ENCODE measurements at places on chromosomes 7 and 10.

GRCh38 chr7:67619175-67619574, 622.5 kb downstream of the TYW1 start:
- peak; percentile 57 for DNase-seq

DNA sequence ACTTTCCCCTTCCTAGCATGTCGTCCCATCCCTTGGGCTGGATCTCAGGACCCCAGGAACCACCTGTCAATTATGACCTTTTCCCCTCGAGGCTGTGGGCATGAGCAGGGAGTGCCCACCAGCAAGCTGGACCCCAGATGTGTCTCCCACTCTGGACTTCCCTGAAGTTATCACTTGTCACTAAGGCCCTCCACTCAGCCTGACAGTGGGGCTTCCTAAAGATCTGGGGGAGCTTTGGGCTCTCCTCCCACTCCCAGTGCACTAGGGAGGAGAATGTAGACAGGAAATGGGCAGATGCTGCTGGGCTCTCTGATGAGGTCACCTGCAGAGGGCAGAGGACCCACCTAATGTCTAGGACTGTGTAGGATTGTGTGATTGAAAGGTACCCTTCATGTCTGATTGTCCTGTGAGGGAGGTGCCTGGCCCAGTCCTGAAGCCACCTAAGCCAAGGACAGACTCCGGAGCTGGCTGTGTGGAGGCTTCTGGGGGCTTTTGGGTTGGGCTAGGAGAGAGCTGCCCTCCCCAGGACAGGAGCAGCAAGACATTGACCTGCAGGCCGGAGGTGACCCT, 18.7 kb downstream of the MYO1G start:
- DNase-seq, result no peak

DNA sequence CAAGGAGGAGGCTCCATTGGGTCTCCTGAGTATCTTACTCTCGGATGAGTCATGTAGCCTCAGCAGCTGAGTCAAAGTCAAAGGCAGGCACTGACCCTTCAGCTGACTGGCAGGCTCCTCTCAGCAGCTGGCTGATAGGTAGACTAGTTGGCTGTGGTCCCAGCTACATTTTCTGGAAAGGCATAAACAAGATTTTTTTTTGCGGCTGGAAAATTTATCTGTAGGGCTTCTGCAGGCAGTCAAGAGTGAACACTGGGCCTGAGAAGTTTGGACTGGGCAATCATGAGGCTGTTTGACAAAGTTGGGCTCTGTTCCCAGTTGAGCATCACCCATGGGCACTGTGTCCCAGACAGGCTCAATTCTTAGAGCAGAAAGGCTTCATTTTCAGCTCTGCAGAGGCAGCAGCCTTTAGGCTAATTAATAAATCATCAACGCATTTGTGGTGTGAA, 796.2 kb downstream of the CCSER2 start:
- no peak for DNase-seq

- peak; percentile 29 for DNase-seq
Measured at GRCh38 chr10:3772361-3773171, 12.4 kb downstream of the KLF6 start.

GRCh38 chr7:139358541-139359365, 941 bp upstream of the LUC7L2 start:
- no peak for DNase-seq

- DNase-seq, result no peak
Measured at GRCh38 chr7:156640949-156641485, 443 bp downstream of the RNF32 start.

DNA sequence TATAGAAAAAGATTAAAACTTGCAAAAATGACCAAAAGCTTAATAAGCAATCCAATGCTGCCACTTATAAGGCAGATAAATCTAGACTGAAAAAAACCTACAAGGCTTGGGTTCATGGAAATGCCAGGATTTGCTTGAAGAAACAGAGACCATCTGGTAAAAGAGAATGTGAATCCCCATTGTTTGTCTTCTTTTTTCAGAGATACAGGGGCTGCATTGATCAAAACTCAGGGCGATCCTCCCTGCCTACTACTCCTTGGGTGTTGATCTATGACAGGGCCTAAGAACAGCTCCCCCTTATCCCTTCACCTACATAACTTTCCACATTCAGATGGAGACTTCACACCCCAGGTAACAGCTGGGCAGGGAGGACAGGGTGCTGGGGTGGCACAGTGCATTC, 3.3 kb upstream of the TSGA13 start:
- DNase-seq, result no peak

- DNase-seq, result no peak
Measured at GRCh38 chr7:17674943-17675608, 265.2 kb downstream of the SNX13 start.

GRCh38 chr7:69434398-69434815, 163.9 kb upstream of the AUTS2 start:
- DNase-seq, result no peak

- DNase-seq, result no peak
Measured at GRCh38 chr10:14009371-14010100, 321.2 kb downstream of the FRMD4A start.

- DNase-seq, result no peak
Measured at GRCh38 chr7:148727501-148728278, 29.0 kb downstream of the CUL1 start.

DNA sequence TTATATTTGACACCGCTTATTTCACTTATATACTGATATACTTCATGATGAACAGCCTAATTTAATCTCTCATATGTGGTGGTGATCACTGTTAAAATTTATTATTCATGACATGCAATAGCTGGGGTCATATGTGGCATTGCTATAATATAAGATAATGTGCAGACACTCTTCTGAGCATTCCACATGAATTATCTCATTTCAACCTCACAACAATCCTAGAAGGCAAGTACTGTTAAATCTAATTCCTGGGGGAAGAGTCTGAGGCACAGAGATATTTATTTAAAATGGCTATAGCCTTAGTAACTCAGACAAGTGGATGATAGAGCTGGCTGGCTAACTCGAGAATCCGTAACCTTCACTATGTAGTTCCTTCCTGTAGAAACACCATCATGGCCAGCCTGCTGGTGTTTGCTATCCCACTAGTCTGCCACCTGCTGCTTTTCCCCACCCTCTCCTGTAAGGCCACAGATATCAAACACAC, 46.6 kb upstream of the A1CF start:
- no peak for DNase-seq

- DNase-seq, result peak; percentile 94
Measured at GRCh38 chr10:71708301-71708703, 11.3 kb downstream of the C10orf105 start.

GRCh38 chr10:127400216-127400615, 148.9 kb upstream of the NPS start:
- no peak for DNase-seq

DNA sequence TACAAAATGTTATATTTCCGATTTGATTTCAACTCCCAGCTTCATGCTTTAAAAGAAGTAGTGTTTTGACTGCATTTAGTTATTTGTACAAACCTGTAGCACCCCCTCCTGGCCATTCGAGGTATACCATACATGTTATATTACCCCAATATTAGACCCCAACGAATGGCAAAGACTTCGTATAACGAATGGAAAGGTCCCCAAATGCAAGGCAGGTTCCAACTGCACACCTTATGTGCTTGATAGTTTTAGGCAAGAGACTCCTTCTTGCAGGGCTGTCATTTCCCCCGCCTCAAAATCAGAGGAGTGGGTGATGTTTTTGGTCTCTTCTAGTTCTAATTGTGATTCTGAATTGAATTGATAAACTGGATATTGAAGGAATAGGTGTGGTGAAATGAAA, 101.1 kb upstream of the TARP start:
- DNase-seq, result no peak

- DNase-seq, result no peak
Measured at GRCh38 chr10:15168291-15168785, at the start of gene NMT2. TSS of gene NMT2 (minus strand) at chr10:15168693. CDS start at chr10:15168612, 81 bp downstream.

DNA sequence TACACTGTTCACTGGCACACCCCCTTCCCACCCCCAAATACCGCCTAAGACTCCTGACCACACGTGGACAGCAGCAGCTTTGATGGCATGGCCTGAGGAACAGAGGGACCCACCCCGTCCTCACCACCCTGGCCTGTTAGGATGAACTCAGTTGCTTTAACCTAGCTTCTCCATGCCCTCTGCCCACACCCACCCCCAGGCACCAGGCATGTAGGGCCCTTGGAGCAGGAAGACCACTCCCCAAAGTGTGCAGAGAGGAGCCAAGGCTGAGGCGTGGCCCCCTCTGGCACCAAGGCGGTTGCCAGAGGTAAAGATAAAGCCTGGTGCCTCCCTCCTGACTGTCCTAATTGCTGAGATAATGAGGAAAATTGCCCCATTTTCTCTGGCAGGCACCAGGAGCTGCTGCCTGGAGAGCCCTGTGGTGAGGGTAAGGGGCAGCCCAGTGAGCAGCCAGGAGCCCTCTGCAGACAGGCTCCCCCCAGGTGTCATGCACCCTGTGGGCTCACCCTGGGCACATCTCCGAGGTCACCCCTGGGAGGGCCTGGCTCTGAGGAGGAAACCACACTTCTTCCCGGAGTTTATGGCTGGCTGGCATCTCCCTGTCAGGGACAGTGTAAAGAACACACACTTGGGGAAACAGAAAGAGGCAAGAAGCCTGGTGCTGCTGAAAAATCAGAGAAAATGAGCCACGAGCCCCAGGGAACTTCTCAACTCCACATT, 47.7 kb downstream of the LRRC20 start:
- DNase-seq, result no peak

DNA sequence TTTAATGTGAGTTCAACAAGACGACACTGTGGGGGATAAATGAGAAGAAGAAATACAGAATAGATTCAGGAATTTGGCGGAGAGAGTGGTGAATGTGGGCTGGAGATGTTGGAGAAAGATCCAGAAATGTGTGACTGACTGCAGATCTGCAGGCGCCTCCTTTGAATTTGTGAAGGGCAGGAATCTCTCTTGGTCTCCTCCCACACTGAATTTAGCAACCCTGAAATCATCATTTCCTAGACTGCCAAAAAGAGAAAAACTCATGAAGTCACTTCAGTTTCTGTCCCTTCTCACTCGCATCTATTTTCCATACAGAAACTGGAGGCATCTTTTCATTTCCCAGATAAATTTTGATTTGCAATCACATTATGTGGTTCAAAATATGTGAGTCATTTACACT, 128.7 kb downstream of the GNAI1 start:
- no peak for DNase-seq

GRCh38 chr7:26198133-26198780, 2.3 kb downstream of the HNRNPA2B1 start:
- DNase-seq, result no peak

DNA sequence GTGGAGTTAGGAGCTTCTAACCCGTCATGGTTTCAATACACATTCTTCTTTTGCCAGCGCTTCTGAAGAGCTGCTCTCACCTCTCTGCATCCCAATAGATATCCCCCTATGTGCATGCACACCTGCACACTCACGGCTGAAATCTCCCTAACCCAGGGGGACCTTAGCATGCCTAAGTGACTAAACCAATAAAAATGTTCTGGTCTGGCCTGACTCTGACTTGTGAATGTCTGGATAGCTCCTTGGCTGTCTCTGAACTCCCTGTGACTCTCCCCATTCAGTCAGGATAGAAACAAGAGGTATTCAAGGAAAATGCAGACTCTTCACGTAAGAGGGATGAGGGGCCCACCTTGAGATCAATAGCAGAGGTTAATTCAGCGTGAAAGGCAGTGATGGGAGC, 22.4 kb downstream of the PRSS2 start:
- DNase-seq, result no peak

DNA sequence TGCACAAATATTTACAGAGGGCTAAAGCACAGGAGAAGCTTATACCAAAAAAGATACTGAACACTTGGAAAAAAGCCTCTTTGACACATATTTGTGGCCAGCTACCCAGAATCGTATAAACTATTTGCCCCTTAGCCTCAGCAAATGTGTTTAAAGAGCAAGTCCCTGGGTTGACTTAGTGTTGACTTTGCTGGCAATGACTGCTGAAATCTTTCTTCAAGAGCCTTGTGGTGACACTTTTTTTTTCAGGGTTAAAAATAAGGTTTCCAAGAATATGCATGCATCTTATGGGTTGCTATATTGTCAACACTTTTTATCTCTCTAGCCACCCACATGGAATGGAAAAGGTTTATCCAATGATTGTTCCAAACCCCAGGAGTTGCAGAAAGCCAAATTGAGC, 14.9 kb upstream of the PLEKHS1 start:
- DNase-seq, result no peak

DNA sequence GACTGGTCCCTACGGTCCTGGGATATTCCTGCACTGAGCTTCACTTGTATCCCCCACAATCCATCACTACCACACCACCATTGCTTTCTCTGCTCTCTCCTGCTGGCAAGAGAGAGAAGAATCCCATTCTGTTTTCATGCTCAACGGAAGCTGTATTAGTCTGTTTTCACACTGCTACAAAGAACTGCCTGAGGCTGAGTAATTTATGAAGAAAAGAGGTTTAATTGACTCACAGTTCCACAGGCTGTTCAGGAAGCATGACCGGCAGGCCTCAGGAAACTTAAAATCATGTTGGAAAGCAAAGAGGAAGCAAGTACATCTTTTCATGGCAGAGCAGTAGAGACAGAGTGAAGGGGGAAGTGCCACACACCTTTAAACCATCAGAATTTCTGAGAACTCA, 260.4 kb upstream of the LYZL1 start:
- DNase-seq, result no peak

- no peak for DNase-seq
Measured at GRCh38 chr7:150431839-150432658, 18.4 kb upstream of the GIMAP8 start.

- DNase-seq, result no peak
Measured at GRCh38 chr10:74453169-74453568, 302.1 kb downstream of the ADK start.

DNA sequence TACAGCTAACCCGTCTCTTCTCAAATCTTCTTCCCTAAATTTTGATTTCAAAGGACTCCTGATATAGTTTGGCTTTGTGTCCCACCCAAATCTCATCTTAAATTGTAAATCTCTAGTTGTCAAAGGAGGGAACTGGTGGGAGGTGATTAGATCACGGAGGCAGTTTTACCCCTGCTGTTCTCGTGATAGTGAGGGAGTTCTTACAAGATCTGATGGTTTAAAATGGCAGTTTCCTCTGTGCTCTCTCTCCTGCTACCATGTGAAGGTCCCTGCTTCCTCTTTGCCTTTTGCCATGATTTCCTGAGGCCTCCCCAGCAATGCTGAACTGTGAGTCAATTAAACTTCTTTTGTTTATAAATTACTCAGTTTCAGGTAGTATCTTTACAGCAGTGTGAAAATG, 269.3 kb downstream of the POLR1F start:
- no peak for DNase-seq

DNA sequence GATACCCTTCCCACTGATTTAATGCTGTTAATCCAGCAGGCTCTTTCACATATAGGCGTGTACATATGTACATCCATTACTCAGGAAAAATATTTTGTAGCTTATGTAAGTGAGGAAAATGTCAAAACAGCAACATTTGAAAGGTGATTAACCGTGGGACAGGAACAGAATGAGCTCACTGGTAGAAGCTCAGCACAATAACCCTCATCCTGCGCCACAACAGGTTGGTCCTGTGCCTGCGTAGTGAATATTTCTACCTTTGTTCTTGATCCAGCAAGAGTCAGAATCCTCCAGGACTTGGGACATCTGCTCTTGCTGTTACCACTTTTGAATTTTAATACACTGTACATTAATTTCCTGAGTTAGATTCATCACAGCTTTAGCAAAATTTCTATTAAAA, 359.4 kb downstream of the THSD7A start:
- DNase-seq, result no peak

Data from ecto neural progenitor cell (in vitro differentiated cells).